GM23338 (cell line): ENCODE measurements at places on chromosomes 11 and 22.

DNA sequence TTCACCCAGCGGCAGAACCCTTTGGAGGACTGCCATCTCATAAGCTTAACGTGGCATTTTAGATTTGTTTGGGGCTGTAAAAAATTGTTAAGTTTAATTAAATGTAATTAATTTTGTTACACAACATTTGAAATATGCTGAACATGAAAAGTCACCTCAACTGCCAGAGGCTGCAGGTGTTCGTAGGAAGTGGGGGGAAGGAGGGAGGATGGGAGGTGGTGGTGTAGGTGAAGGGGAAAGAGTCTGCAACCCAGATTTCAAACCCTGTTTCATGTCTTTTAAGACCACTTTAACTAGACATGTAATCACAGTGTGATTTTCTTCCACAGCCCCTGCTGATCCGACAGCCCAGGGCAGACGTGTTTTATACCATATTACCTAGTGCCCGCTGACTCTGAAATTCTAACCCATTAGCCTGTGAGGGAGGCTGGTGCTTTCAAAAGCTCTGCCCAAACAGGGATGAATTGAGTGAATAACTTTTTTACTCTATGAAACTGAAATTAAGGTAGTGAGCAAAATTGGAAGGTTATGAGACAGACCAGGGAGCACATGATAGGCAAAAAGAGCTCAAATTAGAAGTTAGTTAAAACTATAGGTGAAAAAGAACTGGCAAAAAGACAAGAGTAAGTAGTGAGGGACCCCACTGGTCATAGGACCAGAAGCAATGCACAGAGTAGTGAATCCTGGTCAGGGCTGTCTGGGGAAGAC, 279.8 kb downstream of the DDX10 start:
- DNase-seq, result no peak

DNA sequence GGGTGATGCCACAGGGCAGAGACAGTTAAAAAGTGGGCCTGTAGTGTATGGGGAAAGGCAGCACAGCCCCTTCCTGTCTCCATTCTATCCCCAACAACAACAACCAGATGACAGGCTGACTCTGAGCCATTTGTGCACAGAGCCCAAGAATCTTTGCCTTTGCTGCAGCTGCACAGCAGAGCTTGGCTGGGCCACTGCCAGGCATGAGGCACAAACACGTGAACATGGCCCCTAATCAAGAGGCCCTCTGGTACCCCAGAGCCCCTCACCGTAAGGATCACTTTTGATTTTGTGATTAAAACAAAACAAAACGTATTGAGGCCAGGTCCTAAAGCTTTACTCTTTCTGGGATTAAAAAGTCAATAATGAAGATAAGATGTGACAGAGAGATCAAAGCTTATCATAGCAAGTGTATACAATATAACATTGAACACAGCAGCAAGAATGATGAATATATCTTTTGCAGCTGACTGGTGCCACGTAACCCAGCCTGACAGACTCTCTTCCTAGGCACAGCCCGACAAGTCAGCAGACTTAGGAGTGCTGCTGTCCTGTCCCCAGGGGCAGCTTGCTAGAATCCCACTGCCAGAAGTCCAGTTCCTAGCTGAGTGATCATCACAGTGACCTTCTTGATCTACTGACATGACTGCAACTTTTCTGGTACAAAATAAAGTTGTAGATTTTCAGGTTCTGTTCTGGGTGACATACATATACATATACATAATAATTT, 117.8 kb downstream of the SERGEF start:
- DNase-seq, result no peak

DNA sequence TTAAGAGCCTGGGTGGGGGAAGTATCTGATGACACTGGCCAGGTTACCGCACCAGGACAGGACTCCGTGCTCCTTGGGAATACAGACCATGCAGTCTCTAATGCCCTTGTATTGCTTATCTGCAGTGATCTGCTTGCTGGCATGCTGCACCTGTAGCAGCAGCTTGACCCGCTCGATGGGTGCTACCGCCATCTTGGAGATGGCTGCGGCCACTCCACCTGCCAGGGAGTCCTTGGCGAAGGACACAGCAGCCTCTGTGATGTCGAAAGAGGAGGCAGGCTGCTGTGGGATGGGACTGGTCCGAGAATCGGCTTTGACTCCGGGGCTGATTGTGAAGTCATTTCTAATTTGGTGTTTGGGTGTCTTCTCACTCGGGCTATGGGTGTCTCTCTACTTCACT, 3.1 kb downstream of the WBP2NL start:
- no peak for DNase-seq

DNA sequence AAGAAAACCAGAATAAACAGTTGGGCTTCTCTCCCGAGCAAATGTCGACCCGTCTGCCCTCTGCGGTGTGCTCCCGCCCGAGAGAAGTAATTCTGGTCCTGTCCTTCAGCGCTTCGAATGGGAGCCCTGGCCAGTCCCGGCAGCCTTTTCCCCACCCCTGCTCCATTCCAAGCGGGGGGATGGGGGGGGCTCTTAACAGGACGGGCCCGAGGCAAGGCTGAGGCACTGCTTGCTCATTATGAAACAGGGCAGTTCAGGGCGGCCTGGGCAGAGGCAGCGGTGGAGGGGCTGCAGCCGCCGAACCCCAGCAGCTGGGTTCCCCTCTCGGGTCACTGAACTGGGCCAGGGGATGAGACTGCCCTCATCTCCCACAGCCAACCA, 9.1 kb downstream of the BACE1-AS start:
- DNase-seq, result peak; percentile 63
